ENCODE measurements at places on chromosomes 16 and 17. TPM values are rescaled to one million over a fixed set of nuclear protein-coding genes. Genes with fewer than 3 reads are reported as not detected.

ABCA5 gene
- total RNA-seq = 26.1 TPM

CCDC144A gene
- 0.36 TPM for total RNA-seq

NPIPA2 gene
- 10.7 TPM for total RNA-seq

ABCA10 gene
- total RNA-seq = not detected

GLIS2 gene
- total RNA-seq = 0.08 TPM

SMIM22 gene
- not detected for total RNA-seq

MYCBPAP gene
- total RNA-seq = 6.8 TPM

OTOP3 gene
- not detected for total RNA-seq

KRT20 gene
- total RNA-seq = not detected

CDH16 gene
- not detected for total RNA-seq

MPO gene
- not detected for total RNA-seq

HOXB6 gene
- not detected for total RNA-seq

VAT1L gene
- total RNA-seq = not detected

Data from OCI-LY7 (cell line).